ENCODE measurements at places on chromosomes 1 and 21. TPM values are rescaled to one million over a fixed set of nuclear protein-coding genes. Genes with fewer than 3 reads are reported as not detected.

DNA sequence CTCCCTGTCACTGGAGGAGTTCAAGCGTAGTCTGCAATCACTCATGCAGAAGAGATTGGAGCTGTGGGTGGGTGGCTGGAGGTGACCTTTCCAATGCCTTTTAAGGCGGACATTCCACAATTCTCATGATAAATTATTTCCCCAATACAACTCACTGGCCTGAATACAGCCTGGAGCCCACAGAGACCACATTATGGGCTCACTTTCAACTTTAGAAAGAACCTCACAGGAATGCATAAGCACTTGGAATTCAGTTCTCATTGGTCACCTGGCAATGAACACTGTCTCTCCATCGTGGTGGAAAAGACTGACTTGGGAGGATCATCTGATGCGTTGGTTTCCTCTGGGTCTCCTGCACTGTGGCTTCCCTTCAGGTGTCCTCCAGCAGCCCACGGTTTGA, 151.8 kb upstream of the KCND3 start:
- H3K27ac ChIP-seq = no peak overlapping the region
- H3K27me3 ChIP-seq = no peaks in the 10 kb centered on the region
- no peaks in the 10 kb centered on the region for H3K36me3 ChIP-seq
- H3K4me3 ChIP-seq = no peak overlapping the region
- DNase-seq = no peak
- H3K4me1 ChIP-seq = no peaks in the 10 kb centered on the region

- H3K36me3 ChIP-seq = peaks cover 1% of the 10 kb centered on the region
- no peak overlapping the region for H3K27ac ChIP-seq
- H3K4me3 ChIP-seq = no peak overlapping the region
- no peaks in the 10 kb centered on the region for H3K27me3 ChIP-seq
Observed at GRCh38 chr1:175155473-175155856, 37.1 kb downstream of the KIAA0040 start.

- no peaks in the 10 kb centered on the region for H3K36me3 ChIP-seq
- H3K4me3 ChIP-seq = no peak overlapping the region
- H3K27me3 ChIP-seq = no peaks in the 10 kb centered on the region
- H3K27ac ChIP-seq = no peak overlapping the region
Observed at GRCh38 chr1:51520700-51521248, 1.7 kb upstream of the EPS15 start.

The FCRL4 gene
- not detected for total RNA-seq

The GUCA2A gene
- not detected for total RNA-seq

DNA sequence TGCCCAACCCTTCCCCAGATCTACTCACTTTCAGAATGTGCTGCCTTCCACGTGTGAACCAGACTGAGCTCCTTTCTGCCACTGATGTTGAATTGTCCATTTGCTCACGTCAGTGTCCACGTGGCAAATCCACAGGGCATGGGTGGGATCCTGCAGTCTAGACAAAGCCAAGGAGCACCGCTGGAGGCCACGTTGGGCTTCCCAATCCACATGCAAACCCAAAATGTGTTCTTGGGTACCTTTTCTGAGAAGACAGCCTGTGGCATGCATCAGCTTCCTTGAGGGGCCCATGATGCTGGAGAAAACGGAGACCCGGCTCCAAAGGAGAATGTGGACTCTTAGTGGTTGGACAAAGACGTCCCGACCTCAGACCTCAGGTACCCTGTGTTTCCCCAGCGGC, 87.6 kb downstream of the PDE9A start:
- peaks cover 35% of the 10 kb centered on the region for H3K4me1 ChIP-seq
- H3K27me3 ChIP-seq = no peaks in the 10 kb centered on the region

DNA sequence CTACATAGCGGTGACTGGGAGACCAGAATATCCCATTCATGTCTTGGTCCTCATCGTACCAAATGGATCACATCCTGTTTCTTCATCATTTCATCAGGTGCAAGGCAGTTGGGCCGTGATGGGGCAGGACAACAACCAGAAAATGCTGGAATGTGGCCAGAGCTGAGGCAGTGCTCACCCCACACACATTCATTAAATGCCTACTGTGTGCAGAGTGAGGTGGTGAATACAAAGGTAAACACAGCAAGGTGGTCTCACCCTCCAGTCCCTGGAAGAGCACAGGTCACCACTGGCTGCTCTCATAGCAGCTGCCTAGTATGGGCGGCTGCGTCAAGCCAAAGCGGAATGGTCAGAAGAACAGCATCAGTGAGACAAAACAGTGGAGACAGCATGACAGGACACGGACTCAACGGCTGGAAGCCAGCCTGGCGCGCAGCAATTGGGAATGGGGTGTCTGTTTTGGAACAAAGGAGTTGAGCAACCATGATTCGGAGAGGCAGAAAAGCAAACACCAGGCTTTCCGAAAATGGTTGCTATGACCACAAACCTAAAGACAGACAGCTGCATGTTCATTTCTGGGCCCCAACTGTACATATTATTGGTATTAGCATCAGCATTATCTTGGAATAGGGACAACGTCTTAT, 5.6 kb upstream of the ADAMTSL4 start:
- DNase-seq = no peak
- peaks cover 4% of the 10 kb centered on the region for H3K4me1 ChIP-seq
- H3K36me3 ChIP-seq = no peaks in the 10 kb centered on the region
- H3K27me3 ChIP-seq = no peaks in the 10 kb centered on the region

DNA sequence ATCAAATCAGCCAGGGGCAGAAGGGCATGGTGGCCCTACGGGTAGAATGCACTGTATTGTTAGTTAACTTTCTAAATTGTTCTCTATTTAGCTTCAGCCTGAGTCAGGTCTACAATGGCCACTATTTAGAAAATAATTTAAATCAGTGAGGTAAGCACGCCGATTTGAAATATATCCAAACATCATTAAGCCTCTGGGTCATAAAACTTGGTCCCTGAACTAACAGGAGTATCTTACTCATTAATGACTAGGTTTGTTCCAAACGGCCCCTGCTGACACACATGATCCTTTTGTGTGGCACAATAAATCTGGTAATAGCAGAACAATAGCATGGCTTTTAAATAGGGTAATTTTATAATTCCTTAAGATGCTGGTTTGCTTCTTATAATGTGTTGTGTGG, 48.4 kb downstream of the STX6 start:
- H3K36me3 ChIP-seq = peaks cover 1% of the 10 kb centered on the region
- DNase-seq = no peak
- H3K27ac ChIP-seq = no peak overlapping the region
- H3K4me3 ChIP-seq = no peak overlapping the region
- no peaks in the 10 kb centered on the region for H3K27me3 ChIP-seq
- peaks cover 2% of the 10 kb centered on the region for H3K4me1 ChIP-seq

DNA sequence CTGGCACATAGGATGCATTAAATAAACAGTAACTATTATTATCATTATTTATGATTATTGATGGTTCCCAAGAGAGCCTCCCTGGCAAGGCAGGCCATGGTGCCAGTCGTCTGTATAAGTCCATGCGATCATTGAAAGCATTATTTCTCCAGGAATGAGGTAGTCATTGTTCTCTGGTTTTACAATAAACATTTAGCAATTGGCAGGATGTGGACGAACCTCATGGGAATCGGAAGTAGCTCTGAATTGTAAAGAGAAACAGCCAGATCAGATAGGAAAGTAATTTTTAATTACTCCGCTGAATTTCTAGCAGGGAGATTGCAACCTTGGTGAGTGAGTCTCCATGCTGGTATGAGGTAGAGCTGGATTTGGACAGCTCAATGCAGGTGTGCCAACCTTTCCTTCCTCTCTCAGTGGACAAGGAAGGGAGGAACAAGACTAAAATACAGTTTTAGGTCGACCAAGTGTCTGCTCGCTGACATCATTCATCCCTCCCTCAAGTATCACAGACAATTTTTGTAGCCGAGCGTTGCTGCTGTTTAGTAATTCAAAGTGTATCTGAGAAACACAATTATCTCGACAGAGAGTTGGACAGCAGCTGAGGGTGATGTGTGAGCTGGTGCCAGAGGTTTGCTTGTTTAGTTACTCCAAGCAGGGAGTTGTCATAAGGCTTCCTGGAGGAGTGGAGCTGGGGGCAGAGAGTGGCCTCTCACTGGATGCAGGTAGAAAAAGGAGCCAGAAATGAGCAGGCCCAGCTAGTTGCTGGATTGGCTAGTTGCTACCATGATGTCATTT, 250.8 kb downstream of the KCNJ6 start:
- no peak for DNase-seq
- H3K27me3 ChIP-seq = no peaks in the 10 kb centered on the region
- H3K4me3 ChIP-seq = no peak overlapping the region
- no peaks in the 10 kb centered on the region for H3K36me3 ChIP-seq
- no peak overlapping the region for H3K27ac ChIP-seq

The DUSP12 gene
- 14.9 TPM for total RNA-seq

DNA sequence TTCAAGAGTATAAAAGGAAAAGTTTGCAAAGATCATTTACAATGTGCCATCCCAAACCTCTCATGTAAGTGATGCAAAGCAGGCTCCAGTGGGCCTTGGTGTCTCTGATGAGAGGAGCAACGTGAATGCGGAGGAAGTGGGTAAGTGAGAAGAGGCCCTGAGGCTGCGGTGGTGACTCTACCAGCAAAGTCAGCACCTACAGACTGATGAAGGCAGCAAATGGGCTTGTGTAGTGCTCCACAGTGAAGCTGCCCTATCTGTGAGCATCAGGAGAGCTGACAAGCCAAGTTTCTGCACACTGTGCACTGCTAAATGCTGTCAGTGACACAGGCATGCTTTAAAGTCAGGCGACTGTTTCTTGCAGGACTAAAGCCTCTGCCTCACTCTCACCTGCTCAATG, 15.6 kb upstream of the RAP1A start:
- H3K36me3 ChIP-seq = no peaks in the 10 kb centered on the region
- no peaks in the 10 kb centered on the region for H3K27me3 ChIP-seq
- H3K4me3 ChIP-seq = no peak overlapping the region
- no peak for DNase-seq
- H3K27ac ChIP-seq = no peak overlapping the region

The ZNF678 gene
- 7.5 TPM for total RNA-seq

The FCGR3A gene
- 37.7 TPM for total RNA-seq

The BLACAT1 gene
- not detected for total RNA-seq

GRCh38 chr1:72530646-72531045, 248.3 kb upstream of the NEGR1 start:
- H3K4me3 ChIP-seq = no peak overlapping the region
- H3K27me3 ChIP-seq = no peaks in the 10 kb centered on the region
- no peak for DNase-seq
- H3K4me1 ChIP-seq = no peaks in the 10 kb centered on the region
- no peaks in the 10 kb centered on the region for H3K36me3 ChIP-seq

GRCh38 chr1:61808968-61809367, 66.7 kb downstream of the PATJ start:
- no peak for DNase-seq
- H3K27ac ChIP-seq = no peak overlapping the region
- H3K4me3 ChIP-seq = no peak overlapping the region
- H3K4me1 ChIP-seq = no peaks in the 10 kb centered on the region

Data from liver (tissue), 10 donors.